ENCODE measurements at places on chromosomes 2 and 18. TPM values are rescaled to one million over a fixed set of nuclear protein-coding genes. Genes with fewer than 3 reads are reported as not detected.

DNA sequence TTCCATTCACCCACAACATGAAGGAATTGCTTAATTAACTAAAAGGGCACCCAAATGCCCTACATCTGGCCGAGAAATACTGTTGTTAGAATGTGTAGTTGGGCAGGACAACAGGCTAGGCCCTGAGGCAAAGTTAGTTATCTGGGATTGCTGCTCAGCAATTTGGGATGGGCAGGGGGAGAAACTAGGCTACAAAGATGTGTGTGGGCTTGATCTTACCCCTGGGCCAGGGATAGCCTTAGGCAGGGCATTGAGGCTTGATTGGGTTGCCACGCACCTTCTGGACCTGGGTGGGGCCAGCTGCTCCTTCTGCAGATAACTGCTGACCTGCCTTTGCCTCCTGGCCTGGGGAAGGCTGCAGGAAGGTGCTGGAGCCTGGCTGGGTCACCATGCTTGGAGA lies 9.4 kb downstream of the IL18RAP start:
- ATAC-seq: no peak

DNA sequence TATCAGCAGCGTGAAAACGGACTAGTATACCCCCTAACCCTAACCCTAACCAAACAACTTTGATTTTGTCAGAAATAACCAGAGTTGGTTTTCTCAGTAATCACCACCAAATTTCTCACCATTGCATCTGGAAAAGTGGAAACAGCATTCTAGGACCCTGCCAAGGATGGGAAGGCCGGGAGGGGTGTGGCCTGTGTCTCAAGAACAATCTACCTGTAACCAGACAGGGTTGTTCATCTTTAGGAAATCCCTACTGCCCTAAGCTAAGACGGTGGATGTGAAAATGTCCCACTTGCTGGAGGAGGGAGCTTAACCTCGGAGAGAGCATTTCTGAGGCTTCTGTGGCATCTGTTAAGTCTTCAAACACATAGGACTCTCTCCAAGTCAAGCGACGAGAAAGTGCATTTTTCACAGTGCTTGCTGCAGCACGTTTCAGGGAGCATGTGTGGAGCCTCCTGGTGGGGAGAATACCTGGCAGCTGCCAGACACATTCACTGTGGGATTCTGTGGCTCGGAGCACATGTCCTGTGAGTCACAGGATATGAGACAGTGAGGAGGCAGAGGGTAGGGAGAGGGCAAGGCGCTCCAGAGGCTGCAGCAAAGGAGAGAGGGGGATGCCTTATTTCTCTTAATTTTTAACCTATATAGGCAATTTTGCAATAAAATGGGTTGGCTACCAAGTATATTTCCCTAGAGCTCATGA lies 207.5 kb downstream of the SPP2 start:
- ATAC-seq: peak; percentile 100

DNA sequence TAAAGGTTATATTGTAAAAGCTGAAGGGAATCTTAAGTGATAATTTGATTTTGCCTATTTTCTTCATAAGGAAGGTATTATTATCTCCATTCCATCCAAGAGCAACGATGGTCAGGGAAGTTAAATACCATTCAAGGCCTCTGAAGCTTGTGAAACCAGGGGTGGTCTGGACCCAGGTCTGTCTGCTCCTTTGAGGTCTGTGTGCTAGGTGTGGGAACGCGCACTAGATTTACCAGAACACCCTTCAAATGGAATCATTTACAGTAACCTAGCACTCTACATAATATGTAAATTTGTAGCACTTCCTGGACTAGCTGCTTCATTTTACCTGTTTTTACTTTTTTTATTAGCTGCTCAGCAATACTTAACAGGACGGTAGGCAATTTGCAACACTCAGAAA lies 6.4 kb upstream of the TRIB2 start:
- no peak for ATAC-seq

GRCh38 chr2:115183144-115183543 lies 740.7 kb downstream of the DPP10 start:
- no peak for ATAC-seq

DNA sequence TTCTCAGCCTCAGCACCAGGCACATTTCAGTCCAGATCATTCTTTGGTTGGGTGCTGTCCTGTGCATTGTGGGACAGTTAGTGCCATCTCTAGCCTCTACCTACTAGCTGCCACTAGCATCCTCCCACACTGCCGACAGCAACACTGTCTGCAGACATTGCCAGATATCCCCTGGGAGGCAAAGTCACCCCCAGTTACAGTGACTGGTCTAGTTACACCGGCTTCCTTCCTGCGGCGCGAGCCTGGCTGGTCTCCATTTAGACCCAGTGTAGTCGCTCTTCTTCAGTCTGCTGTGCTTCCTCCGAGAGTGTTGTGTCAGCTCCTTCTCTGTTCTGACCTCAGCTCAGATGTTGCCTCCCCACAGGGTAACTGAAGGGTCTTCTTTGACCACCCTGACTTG lies 283.1 kb downstream of the PHLPP1 start:
- ATAC-seq: no peak

GRCh38 chr18:2400701-2401196 lies 170.6 kb downstream of the METTL4 start:
- ATAC-seq: no peak

DNA sequence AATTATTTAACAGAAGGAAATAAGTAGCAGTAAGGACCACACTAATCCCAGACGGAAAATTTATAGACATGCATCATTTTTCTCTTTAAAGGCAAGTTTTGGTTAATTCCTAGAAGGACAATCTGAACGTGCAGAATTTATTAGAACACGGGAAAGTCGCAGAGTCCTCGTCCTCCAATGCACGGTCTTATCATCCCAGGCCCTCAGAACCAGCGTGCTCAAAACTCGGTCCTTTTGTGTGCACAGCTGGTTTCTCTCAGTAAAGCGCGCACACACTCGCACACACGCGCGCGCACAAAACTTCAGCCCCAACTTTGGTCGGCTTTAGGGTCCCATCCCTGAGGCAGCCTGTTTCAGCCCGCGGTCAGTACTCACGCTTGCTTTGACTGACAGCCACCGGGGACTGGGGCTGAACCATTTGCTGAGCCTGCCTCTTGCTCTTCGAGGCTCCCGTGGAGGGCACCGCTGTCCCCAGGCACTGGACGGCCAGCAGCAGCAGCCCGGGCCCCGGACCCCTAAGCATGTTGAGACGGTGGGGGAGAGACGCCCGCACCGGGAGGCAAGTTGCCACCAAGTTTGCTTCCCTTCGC lies 493 bp downstream of the FN1 start:
- ATAC-seq: peak; percentile 70

GRCh38 chr2:106192752-106193689 lies 1.1 kb downstream of the UXS1 start:
- ATAC-seq: peak; percentile 47

GRCh38 chr2:177242121-177242987 lies 22.2 kb downstream of the NFE2L2 start:
- no peak for ATAC-seq

DNA sequence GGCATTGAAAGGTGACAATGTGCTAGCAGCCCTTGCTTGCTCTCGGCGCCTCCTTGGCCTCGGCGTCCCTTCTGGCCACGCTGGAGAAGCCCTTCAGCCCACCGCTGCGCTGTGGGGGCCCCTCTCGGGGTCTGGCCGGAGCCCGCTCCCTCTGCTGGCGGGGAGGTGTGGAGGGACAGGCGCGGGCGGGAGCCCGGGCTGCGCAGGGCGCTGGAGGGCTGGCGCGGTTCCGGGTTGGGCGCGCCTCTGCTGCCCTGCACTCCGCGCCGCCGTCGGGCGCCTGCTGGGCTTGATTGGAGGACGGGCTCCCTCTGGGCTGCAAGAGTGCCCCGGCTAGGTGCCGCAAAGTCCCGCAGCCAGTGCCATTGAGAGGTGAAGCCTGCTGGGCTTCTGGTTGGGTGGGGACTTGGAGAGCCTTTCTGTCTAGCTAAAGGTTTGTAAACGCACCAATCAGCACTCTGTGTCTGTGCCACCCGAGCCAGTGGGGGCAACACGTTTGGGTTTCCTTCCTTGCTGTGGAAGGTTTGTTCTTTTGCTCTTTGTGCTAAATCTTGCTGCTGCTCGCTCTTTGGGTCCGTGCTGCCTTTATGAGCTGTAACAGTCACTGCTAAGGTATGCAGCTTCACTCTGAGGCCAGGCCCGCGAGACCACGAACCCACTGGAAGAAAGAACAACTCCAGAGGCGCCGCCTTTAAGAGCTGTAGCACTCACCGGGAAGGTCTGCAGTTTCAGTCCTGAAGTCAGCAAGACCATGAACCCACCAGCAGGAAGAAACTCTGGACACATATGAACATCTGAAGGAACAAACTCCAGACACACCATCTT lies 14.8 kb upstream of the IMP4 start:
- peak; percentile 28 for ATAC-seq

DNA sequence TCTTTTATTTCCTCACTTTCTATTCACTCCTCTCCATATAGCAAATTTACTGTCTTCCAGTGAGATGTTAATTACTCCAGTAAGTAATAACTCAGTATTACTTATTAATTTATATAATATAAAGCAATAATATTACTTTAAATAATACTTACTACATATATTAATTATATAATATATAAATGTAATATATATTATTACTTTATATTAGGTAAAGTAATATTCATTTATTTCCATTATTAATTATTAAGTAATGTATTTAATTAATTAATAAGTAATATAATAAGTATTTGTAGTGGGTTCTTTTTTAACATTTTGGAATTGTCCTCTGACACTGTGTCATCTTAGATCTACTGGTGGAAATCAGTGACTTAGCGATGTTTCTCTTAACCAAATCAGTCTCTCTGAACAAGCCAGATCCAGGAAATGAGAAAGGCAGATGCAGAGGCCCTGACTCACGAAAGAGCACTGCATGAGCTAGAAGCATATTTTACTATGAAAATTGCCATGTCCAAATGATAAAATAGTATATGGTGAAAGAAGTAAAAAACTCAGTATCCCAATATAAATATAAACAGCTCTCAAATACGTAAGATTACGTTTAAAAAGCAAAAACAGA lies 115.9 kb downstream of the DSEL start:
- ATAC-seq: no peak

DNA sequence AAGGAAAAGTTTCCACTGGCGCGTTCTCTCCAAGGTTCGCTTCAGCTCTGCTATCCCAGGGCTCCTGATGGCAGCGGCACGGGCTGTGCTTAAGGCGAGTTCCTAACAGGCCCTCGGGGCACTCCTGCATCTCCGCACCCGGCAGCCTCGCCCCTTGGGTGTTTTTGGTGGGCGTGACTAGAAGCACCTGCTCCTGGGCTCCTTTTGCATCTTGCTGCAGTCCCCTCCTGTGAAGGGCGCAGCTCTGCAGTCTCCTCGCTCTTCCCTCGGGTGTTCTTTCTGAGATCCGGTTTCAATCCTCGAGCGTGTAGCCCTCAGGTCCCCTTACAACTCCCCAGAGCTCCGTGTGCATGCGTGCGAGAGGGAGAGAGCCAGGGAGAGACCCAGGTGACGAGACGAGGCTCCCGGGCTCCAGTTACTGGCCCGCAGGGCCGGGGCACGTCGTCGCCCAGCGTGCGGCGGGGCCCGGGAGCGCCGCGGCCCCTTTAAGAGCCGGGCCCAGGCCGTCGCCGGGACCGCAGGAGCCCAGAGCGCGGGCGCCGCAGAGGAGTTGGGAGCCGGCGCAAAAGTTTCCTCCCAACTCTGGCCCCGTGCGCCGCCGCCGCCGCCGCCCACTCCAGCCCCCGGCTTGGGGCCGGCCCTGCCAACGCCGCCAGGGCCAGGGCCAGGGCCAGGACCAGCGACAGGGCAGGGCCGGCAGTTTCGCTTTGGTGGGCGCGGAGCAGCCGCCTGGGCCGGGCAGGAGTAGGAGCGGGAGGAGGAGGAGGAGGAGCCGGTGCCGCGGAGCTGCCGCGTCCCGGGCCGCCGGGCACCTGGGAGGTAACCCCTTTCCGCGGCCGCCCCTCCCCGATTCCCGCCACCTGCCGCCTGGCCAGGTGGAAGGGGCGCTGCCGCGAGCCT lies at the start of gene PARD3B:
PARD3B (plus strand) TSS at position 515 of the 900 bp plus-strand sequence. CDS start 525 bp downstream, outside the sequence.
- peak; percentile 91 for ATAC-seq

GRCh38 chr2:95388856-95389244 lies 13.7 kb upstream of the FAHD2A start:
- ATAC-seq: no peak

GRCh38 chr2:29267720-29268119 lies 152.5 kb downstream of the CLIP4 start:
- no peak for ATAC-seq

DNA sequence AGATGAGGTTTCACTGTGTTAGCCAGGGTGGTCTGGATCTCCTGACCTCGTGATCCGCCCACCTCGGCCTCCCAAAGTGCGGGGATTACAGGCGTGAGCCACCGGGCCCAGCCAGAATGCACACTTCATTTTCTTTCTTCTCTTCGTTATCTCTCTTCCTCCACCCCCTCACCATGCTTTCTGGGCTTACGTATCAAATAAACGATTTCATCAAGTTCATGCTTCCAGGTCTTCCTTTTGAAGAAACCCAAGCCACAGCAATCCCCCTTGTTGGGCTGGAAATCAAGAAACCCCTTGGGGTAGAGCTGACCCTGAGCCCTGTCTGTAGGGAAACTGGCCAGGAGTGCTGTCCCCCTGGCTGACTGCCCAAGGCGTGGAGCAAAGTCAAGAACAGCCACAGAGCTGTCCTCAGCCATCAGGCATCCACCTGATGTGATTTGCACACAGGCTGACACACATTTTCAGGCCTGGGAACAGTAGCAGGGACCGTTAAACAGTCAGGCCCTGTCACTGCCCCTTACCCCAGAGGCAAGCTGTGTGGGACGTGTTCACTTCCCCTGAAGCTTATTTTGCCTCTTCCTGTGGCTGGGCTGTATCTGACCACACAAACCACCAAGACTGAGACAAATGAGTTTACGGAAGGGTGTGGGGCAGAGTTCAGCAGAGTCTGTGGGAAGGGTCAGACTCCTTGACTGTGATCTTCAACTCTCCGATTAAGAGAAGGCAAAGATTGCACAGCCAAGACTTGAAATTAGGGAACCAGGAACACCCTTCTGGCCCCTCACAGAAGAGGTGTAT lies 15.1 kb upstream of the NMUR1 start:
- no peak for ATAC-seq

GRCh38 chr2:61135510-61135909 lies 26.5 kb upstream of the C2orf74 start:
- peak; percentile 55 for ATAC-seq

Gene ANTXR1
- total RNA-seq: 84.6 TPM

Gene HOXD9
- total RNA-seq: 4.0 TPM

Gene TNP1
- not detected for total RNA-seq

Gene SRD5A2
- 0.17 TPM for total RNA-seq

Gene TRPM8
- 1.3 TPM for total RNA-seq

Gene ADD2
- total RNA-seq: 0.72 TPM
